Activated T-helper 1 cell treated with anti-CD3 and anti-CD28 coated beads, Interleukin-2, amount 50 U/mL, for 16 hours (primary cell): ENCODE measurements at places on chromosomes 1 and 21.

GRCh38 chr1:22689505-22689904 is 21.1 kb upstream of the EPHB2 start:
- no peak for DNase-seq

- DNase-seq: no peak
Observed at GRCh38 chr1:29856340-29857114, 620.2 kb downstream of the PTPRU start.

GRCh38 chr1:170284951-170285350 is 139.2 kb downstream of the NTMT2 start:
- no peak for DNase-seq

DNA sequence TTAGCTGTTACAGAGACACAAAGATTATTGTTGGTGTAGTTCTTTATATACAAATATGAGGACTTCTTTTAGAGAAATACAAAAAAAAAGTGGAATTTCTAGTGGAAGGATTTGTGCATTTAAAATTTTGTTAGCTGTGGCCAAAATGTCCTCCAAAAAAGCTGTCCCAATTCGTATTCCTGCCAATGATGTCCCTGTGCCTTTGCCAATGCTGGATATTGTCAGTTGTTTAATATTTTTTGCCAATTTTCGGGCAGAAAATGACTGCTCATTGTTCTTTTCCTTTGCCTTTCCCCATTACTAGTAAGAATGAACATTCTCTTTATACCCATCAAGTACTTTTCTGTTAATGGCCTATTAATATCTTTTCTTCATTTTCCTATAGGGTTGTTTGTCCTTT is 110.0 kb upstream of the HOOK1 start:
- DNase-seq: no peak

DNA sequence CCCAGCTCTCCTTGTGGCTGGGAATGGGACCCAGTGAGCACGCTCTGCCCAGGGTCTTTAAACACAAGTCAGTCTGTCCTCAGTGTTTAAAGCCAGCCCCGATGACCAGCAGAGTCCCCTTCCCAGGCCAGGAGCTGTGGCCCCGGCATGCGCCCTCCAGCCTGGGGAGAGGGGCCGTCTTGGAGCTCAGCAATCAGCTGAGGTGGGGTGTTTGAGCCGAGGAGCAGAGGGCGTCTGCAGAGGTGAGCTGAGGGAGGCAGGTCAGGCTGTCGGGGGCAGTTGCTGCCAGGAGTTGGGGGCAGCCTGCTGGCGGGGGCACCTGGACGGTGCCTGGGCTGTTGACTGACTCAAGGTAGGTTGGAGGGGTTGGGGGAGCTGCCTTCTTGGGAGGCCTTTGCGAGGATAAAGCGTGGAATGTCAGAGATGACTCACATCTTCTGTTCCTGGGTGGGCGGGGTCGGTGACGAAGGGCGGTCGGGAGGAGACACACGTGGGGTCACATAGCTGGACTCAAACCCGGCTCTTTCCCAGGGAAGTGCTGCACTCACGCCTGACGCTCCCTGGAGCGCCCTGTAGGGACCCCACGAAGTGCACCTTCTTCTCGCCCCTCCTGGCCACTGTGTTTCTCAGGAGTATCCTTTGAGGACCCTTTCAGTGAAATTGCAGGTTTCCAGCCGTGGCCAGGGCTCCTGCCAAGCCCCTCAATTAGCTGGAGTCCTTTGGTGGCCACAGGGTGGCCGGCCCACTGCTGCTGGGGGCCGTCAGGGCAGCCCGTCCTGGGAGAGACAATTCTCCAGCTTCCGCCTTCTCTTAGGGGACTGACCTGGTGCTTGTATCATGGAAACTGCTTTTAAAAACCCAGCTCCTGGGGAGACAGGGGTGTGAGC is 86.2 kb downstream of the SIK1 start:
- DNase-seq: no peak

DNA sequence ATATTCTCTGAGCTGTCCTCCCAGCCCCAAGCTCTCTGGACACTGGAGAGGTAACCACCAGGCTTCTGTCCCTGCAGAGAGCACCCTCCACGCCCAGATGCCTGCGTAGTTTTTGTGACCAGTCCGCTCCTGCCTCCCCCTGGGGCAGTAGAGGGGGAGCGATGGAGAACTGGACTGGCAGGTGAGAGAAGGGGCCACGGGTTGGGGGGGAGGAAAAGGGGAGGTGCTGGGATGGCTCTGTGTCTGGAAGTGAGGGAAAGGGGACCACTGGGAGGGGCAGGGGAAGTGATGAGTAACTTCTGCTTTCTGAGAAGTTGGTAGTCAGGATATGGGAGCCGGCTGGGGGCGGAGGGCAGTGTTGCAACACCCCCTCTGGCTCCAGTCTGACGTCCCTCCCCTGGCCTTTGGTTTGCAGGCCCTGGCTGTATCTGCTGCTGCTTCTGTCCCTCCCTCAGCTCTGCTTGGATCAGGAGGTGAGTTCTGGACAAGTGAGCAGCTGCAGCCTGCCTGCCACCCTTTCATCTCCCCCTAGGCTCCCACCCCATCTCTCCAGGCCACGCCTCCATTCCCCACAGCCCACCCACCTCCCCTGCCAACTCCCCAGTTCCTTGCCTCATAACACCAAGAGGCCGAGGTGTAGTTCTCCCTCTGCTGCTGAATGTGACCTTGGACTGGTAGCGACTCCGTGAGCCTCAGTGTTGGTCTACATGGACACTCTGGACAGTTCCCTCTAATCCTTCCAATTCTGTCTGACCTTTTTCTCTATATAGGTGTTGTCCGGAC is 3.1 kb downstream of the ADAMTSL4 start:
- no peak for DNase-seq

DNA sequence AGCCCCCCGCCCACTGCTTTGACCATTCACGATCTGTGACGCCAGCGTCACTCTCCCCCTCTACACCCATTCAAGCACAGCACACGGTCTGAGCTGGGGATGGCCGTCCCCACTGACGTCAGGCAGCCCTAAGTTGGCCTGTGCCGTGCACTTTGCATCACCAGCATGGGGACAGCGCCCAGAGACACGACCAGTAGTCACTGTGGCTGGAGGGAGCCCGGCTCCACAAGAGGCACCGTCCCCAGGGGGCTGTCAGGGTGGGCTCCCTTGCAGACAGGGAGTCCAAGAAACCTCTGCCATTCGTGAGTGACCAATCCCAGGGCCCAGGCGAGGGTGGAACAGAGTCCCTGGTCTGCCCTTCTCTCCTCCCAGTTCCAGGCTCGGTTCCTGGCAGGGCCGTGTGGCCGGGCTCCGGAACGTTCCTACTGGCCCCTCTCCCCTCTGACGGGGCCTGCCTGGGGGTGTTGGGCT is 2.3 kb downstream of the KRTAP10-8 start:
- DNase-seq: no peak

DNA sequence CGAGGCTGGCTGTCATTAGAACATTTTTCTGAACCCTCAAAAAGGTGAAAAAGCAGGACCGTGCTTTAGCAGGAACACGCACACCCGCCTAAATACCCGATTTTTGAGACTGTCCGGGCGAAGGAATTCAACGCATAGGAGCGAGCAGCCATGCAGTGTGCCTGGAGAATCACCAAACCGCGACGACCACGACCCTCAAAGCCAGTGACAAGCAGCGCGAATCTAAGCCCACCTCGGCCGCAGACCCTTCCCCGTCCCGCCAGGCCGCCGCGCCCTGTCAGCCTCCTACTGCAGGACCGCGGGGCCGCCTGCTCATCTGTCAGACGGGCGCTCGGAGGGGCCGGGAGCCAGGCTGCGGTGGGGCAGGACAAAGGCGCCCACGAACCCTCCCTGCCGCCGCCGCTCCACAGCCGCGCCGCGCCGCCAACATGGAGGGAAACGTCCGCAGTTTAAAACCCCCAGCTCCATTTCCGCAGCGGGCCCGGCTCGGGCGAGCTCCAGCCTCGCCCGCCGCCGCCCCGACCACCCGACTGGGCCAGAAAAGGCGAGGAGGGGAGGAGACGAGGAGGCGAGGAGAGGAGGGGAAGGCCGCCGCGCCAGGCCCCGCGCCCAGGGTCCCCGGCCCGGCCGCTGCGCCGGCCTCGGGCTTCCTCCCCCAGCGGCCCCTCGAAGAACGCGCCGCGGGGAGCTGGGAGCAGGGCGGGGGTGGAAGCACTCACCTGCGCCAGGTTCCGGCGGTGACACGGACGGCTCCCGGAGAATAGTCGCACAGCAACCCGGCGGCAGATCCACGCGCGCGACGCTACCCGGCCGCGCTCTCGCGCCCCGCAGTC is at the start of gene LBR:
TSS of gene LBR (minus strand) at position 804 of the 833 bp plus-strand sequence. CDS start 3,963 bp downstream, outside the sequence.
- DNase-seq: no peak

- DNase-seq: no peak
Observed at GRCh38 chr1:6027591-6027990, 18.1 kb upstream of the KCNAB2 start.

DNA sequence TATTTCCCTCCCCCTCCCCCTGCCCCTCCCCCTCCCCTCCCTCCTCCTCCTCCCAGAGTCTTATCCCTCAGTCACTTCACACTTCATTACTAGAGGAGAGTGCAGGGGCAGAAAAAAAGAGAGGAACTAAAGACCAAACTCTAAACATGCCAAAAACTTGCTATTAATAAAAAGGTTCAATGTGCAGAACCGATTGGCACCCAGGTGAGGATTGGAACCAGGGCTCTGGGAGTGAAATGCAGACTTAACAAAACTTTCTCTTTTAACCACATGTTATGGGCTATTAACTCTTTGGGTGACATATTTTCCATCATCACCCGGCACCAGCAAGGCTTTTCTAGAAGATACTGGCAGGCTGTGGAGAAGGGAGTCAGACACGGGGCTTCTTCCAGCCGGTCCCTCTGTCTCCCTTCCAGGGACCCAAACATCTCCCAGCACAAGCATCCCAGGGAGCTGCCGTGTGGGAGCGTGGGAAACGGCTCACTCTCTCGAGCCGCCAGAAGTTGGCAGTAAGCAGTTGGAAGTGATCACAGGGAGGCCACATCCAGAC is 13.6 kb downstream of the NID1 start:
- no peak for DNase-seq

DNA sequence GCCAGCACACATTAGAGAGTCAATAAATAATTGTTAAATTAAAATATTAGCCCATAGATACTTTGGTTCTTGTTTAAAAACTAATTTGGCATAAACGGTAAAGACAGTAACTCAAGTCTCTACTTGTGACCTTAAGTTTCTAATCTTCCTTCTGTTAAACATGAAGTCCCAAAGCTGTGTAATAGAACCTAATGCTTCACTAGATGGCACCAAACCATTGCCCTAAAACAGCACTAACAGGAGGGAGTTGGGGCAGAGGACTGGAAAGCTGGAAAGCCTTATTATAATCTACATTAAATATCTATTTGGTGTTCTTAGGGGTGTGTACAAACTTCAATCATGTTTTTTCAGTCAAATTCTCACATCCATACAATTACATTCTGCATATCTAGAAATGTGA is 176.7 kb downstream of the OLFM3 start:
- no peak for DNase-seq

DNA sequence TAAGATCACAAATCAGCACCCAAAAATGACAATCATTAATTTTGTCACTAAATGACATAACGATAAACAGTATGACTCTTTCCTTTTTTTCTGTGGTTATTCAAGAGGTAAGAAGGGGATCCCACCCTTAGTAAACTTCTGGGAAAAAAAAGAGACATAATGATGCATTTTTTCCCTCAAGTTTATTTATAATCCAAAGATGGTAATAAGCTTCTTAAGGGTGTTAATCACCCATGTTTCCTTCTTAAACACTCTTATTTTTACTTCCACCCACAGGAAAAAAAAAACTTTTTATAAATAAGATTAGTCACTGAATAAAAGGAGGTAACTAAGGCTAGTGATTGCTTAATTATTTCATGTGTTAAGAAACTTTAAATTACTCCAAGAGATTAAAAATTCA is 24.7 kb downstream of the RGS1 start:
- DNase-seq: no peak

DNA sequence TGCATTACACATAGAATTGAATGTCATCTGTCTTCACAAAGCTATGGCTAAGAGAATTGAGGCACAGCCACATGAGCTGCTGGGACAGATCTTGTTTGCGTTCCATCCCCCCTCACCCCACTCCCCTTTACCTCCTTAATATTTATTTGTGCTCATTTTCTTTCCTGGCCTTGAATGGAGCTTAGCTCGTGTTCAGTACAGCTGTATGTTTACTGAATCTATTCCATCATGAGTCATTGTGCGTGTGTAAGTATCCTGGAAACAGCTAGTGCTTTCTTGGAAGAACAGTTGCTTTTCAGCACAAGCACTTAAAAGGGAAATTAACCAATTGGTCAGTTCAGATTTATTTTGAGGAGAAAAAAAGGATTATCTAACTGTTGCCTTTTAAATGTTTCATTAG is 14.7 kb downstream of the PROX1 start:
- DNase-seq: no peak

DNA sequence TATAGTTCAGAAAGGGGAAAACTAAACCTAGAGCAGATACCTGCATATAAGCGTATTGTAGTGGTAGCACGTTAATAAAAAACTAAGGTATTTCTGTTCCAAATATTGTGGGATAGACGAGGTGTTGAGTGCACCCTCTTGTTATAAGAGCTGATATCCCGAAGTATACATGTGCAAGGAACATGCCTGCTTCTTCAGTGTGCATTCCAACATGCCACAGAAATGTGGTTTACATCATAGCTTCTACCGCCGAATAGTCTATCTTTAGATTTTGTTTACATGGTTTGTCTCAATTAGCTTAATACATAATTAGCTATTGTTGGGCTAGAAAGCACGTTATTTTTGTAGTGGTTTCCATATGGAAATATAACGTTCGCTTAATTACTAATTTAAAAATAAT is 2.2 kb downstream of the CHRM3 start:
- no peak for DNase-seq

DNA sequence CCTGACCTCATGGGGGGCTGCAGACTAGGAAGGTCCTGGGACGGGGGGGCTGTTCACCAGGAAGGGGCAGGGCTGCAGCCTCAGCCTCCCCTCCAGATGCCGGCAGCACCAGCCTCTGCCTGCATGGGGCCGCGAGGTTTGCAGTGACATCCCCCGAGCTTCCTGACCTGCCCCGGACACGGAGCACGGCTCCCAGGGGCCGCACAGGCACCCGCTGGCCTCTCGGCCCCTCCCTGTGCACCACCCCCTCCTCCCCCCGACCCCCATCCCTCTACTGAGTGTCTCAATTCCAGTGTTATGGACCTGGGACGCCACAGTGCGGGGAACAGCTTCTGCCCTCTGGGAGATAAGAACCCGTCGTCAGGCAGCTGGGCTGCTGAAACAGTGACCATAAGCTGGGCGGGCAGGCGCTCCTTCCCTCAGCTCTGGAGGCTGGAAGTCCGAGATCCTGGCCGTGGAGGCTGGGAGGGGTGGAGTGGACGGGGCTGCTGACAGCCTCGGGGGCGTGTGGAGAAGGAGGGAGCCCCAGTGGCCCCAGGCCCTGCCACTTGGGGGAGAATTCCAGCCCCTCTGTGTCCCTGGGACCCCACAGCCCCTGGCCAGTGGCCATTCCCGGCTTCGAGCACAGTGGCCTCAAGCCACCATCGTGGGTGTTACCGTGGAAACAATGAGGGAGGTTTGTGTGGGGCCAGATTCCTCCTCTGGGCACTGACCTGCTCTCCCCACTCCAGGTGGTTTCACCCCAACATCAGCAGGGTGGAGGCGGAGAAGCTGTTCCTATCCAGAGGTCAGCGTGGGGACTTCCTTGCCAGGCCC is 11.6 kb downstream of the RNF223 start:
- DNase-seq: no peak

DNA sequence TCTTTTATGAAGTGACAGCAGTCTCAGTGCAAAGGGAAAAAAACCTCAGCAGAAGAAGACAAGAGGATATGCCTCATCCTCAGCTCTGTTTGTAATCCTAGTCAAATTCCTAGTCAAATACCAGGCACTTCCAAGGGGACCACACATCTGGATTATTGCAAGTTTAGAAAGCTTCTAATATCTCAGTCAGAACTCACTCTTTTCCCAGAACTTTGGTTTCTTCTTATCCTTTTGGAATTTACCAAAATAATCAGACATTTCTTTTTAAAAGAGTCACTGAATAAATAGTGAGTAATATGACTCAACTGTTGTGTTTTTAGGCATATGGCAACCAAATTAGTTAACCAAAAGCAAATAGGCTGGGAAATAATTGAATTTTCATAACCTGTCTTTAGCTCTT is 47.8 kb downstream of the PRRX1 start:
- no peak for DNase-seq
